A549 (cell line): ENCODE measurements at places on chromosomes 7 and 10.

GRCh38 chr10:109668154-109668665 is 255.1 kb downstream of the XPNPEP1 start:
- no peak for DNase-seq

- no peak for DNase-seq
These were observed 105.3 kb downstream of the BMS1 start for GRCh38 chr10:42887734-42888503.

DNA sequence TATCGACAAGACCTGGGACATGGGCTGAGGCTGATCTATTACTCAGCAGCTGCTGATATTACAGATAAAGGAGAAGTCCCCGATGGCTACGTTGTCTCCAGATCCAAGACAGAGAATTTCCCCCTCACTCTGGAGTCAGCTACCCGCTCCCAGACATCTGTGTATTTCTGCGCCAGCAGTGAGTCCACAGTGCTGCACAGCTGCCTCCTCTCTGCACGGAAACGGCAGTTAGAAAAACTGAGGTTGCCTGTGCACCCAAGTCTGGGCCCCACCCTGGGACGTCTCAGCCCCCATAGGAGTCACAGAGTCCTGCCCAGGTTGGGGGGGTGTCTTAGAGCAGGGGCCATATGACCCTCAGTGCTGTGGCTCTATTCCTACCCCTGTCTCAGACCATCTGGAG is 167.4 kb upstream of the PRSS58 start:
- no peak for DNase-seq

GRCh38 chr10:13528123-13528874 is 515 bp downstream of the BEND7 start:
- peak; percentile 18 for DNase-seq

DNA sequence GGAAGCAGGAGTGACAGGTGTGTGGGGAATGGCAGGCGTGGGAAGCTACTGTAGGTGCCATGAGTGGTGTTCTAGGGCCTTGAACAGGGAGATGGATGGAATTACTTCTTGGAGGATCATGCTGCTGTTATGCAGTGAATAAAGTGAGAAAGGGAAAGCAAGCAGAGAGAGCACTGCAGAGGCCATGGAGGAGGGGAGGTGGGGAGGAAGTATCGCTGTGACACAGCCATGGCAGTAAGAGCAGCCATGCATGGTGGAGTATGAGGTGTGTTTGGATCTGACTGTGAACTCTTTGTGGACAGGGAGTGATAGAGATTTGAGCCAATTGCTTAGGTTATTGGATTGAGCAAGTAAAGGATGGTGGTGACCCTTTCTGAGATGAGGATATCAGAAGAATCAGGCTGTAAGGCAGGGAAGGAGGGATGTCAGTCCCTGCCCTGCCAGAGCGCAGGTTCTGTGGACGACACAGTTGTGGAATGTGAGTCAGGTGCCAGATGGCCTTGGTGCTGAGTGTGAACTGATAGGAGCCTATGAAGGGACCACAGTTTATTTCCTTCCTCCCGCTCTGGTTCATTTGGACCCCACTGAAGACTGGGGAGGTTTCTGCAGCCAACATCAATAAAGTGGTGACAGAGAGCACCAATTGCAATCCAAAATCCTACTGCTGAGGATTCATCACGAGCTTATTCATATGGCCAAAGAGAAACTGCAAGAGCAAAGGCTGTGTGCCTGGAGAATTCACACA is 105.5 kb upstream of the TMEM72 start:
- DNase-seq = no peak

GRCh38 chr7:141590666-141591065 is 39.5 kb downstream of the AGK start:
- peak; percentile 7 for DNase-seq

GRCh38 chr10:132146271-132146671 is 40.5 kb upstream of the DPYSL4 start:
- no peak for DNase-seq

GRCh38 chr10:2079603-2080078 is 342.3 kb upstream of the ADARB2 start:
- no peak for DNase-seq

DNA sequence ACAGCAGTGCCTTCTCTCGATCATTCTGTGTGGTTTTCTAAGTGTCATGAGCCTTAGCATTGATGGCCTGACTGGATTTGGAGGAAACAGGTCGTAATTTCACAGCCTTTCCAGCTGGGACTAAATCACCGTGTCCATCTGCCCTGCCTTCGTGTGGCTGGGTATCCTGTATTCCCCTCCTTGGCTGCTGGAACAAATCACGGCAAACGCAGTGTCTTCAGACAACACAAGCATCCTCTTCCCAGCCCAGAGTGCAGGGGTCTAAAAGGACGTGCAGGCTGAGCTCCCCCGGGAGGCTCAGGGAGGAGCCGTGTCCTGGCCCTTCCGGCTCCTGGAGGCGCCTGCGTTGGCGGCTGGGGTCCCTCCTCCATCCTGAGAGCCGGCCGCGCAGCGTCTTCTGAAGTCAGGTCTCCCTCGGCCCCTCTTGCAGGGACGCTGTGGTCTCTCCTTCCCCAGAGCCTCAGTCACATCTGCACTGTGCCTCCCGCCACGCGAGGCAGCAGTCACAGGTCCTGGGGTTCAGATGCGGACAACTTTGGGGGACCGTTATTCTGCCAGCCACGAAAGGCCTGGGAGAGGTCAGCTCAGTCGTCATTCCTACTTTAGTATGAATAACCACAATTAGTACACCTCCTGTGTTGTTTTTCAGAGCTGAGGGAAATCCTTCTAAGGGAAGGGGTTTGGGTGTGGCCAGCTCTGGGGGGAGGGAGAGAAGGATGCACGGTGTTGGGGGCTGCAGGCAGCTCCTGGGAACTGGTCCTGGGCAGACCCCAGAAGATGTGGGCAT is 41.1 kb downstream of the FAM20C start:
- no peak for DNase-seq

- no peak for DNase-seq
These were observed 7.4 kb downstream of the INPP5A start for GRCh38 chr10:132544744-132545658.

- no peak for DNase-seq
These were observed 82.0 kb downstream of the GRK5 start for GRCh38 chr10:119289227-119289920.

GRCh38 chr10:103490986-103491314 is 2.6 kb upstream of the NEURL1 start:
- no peak for DNase-seq

DNA sequence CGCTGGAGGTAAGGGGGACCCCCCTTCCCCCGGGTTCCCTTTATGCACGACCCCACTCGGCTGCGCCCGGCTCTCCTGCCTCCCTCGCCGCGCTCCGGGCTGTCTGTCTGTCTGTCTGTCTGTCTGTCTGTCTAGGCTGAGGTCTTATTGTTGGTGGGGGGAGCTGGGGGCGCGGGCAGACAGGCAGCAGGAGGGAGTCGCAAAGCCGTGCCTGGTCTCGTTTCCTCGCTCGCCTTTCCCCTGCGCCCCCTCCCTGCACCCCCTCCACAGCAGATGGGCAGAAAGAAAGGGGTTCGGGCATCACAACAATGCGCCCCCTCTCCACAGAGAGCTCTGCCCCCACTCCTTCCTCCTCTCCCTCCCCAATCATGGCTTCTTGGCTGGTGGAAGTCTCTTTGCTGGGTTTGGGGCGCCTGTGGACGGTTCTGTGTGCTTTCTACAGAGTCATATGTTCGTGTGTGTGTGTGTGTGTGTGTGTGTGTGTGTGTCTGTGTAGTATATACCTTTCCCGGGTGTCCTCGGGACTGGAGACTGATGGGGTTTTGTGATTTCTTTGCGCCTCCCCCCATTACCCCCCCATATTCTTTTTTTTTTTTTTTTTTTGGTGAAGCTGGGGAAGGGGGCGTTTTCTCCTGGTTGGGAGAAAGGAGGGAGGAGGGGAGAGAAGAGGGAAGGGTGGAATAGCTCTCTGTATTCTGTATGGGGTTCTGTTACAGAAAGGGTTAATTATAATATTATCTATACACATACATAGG is 1.9 kb downstream of the AUTS2 start:
- DNase-seq = peak; percentile 10

DNA sequence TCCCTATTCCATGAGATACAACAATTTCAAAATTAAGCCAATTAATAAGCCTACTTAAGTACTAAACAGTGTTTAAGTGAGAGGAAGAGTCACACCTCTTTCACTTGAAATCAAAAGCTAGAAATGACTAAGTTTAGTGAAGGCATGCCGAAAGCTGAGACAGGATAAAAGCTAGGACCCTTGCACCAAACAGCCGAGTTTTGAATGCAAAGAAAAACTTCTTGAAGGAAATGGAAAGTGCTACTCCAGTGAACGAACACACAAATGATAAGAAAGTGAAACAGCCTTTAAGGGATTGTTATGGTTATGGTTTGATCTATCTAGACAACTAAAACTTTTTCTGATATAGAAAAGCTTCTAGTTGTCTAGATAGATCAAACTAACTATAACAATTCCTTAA is 135.4 kb upstream of the KMT2E start:
- no peak for DNase-seq

DNA sequence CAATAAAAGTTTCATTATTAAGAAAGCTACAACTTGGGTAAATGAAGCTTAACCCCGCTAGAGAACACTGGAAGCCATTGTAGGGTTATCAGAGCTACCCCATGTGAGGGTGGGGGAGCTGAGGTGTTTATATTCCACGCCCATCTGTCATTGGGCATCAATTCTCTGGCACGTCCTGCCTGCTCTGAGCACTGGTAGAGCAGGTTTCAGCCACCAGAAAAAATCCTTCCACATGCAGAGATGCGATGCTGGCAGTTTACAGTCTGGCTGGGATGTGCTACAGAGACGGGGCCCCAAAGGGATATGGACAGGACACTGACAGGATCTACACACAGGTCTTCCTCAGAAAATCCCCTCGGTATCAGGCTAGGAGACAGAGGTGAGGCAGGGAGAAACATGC is 15.9 kb upstream of the RAPGEF5 start:
- no peak for DNase-seq

DNA sequence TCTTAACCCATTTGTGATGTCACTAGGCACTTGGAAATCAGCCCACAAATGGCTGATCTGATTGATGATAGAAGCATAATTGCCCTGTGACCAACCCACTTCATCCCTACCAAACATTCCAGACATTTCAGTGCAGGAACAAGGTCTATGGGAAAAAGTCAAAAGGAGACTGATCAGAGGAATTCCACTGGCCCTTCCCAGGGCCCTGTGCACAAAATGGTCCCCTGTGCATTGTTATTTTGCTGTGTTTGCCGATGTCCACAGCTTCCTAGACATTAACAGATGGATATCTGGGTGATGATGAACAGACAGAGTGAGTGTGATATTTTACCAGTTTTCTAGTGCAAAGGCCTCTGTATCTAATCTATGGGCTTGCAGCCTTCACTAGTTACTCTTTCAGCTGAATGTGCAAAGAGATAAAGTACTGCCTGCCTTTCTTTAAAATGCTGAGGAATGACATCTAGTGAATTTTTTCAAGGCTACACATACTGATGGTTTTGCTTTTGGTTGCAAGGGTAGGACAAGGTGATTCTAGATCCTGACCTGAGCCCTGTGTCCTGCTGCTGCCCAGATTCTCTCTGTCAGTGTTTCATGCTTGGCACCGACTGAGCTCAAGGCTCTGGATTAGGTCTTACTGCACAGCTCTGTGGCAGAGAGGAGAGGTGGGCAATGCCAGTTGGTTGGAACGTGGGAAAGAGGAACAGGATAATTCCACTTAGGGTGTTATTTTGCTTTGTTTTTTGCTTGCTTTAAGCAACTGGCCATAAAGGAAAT is 55.4 kb downstream of the CALD1 start:
- peak; percentile 13 for DNase-seq

- no peak for DNase-seq
These were observed 93.1 kb downstream of the JCAD start for GRCh38 chr10:29966269-29966668.

DNA sequence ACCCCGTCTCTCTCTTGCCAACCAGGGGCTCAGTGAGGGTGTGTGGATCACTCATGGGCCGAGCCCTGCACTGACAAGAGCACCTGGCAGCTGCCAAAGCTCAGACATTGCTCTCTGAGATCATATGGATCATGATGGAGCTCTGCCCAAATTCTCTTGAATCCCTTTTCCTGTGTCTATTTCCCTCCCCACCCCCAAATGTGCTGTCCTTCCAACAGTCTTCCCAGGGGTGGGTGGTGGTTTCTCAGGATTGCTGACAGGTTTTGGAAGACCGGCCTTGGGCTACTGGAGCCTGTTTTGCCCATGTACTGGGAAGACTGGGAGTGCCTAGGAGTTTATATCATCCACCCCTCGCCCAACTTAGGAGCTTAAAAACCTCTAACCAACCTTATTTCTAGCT is 10.5 kb downstream of the ARHGAP22 start:
- DNase-seq = no peak

DNA sequence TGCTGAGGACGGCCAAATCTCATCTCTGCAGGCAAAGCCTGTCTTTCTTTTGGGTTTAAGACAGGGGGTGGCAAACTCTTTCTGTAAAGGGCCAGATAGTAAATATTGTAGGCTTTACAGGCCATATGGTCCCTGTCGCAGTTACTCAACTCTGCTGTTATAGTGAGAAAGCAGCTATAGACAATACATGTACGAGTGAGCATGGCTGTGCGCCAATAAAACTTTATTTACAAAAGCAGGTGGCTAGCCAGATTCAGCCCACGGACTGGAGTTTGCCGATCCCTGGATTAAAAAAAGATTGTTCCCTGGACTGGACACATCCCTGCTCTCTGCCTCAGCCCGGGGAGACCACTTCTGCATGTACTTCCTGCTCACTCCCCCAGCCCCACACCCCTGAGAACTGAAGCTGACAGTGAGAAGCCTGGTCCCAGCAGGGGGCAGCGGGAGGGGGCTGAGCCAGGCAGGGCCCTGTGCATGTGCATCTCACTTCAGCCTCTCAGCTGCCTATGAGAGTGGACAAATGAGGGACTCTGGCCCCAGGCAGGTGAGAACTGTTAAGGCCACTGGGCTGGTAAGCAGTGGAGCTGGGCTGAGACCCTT is 392.4 kb downstream of the PLXNA4 start:
- no peak for DNase-seq

- DNase-seq = no peak
These were observed 41.2 kb downstream of the ZCCHC24 start for GRCh38 chr10:79404231-79404609.

DNA sequence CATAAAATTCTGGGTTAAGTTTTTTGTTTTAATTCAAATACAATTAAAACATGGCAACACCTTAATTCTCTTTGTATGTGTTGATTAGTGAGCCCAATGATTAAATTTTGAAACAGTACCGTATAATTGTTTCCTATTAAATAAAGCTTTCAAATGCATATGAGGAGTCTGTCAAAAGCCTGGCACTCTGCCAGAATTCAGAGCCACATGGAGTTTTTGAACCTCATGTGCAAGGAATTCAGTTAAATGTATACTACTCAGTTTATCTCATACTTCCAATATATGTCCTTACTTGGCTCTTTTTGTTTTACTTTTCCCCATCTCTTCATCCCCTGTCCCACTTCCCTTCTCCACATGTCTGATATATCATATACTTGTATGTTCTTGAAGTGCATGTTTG is 165.6 kb upstream of the FAM3C start:
- no peak for DNase-seq
